ENCODE measurements at places on chromosomes 3 and 15.

DNA sequence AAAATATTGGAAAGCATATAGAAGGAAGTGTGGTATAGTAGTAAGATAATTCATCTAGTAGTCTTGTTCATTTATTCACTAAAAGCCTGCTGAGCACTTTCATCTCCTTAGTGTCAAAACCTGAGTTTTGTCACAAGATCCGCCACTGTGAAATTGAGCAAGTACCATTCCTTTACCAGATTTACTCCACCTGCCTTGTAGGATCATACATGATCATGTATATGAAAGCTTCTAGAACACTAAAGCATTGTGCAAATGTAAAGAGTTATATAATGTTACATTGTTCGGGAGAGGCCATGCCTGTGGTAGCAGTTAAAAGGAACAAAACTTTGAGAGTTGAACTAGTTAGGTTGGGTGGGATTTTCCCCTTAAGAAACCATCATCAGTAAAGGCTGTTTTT is 35.0 kb downstream of the UBE2E2 start:
- DNase-seq = no peak

DNA sequence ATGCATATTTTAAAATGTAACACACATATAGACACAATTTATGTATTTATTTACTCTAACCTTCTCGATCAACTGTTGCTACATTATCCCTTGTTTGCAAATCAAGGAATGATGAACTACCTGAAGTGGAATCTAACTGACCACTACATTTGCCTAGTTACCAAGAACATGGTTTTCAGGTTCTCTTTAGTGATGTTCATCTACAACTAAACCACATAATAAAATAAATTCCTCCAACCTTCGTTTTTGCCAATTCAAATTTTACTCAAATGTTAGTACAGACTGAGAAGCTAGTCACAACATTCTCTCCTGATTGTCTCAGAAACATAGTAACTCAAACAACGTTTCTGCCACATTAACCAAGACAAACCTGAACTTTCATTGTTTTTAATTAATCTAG is 521.9 kb downstream of the FOXP1 start:
- no peak for DNase-seq

- DNase-seq = no peak
Observed at GRCh38 chr3:95899911-95900310, 914.5 kb upstream of the EPHA6 start.

DNA sequence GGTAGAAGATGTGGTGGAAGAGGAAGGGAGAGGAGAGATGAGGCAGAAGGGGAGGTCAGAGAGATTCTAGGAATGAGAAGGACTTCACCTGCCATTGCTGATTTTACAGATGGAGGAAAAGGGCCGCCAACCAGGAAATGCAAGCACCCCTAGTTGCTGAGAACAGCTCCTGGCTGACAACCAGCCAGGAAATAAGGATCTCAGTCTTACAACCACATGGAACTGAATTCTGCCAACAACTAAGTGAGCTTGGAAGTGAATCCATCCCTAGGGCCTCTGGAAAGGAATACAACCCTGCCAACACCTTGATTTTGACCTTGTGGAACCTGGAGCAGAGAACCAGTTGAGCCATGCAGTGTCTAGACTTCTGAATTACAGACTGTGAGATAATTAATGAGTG is 86.6 kb downstream of the EDEM1 start:
- no peak for DNase-seq

DNA sequence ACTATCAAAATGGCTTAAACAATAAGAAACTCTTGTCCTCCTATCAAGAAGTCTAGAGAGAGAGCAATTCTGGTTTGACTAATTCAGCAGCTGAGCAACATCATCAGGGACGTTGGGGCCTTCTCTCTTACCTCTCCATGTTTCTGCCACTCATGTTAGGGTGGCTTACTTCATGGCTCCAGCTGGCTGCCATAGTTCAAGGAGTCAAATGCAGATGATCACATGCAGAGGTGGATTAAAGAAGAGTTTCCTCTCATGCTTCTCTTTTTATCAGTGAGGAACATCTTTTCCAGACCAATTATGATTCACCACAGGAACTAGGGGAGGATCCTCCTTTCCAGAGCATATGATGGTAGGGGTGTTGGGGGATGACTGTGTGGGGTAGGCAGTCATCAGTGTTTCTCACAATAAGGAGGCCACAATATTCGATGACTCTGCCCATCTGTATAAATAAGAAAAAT is 45.5 kb downstream of the NEK11 start:
- DNase-seq = no peak

DNA sequence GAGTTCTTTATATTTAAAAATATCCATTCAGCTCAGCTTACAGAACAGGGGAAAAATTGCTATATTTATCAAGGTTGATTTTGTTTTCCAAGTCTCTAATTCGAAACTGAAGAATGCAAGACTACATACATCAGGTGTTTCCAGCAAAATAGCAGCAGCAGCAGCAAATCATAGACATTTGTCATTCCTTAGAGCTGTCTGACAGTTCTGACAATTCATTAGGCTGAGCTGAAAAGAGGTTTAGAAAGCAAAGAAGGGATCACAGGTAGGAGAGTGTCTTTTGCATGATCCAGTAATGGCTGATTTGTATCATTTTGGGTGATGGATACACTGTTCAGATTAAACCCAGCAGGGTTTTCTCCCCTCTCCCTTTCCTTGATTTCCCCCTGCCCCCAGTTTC is 545.7 kb downstream of the MCTP2 start:
- DNase-seq = no peak

DNA sequence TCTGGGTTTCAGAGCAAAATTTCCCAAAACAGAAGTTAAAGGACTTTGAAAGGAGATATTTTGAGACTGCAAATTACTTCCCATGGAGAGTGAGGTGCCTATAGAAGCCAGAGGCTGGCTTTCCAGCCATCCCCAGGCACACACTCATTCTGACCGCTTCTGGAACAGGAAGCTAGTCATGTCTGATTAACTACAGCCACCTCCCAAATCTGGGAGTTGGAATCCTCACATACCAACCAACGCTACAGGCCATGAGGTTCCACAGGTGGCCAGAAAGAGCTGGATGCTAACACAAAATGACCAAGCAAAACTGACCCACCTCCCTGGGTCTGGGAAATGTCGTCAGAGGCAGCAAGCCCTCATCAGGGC is 87.2 kb downstream of the SNRK start:
- no peak for DNase-seq

DNA sequence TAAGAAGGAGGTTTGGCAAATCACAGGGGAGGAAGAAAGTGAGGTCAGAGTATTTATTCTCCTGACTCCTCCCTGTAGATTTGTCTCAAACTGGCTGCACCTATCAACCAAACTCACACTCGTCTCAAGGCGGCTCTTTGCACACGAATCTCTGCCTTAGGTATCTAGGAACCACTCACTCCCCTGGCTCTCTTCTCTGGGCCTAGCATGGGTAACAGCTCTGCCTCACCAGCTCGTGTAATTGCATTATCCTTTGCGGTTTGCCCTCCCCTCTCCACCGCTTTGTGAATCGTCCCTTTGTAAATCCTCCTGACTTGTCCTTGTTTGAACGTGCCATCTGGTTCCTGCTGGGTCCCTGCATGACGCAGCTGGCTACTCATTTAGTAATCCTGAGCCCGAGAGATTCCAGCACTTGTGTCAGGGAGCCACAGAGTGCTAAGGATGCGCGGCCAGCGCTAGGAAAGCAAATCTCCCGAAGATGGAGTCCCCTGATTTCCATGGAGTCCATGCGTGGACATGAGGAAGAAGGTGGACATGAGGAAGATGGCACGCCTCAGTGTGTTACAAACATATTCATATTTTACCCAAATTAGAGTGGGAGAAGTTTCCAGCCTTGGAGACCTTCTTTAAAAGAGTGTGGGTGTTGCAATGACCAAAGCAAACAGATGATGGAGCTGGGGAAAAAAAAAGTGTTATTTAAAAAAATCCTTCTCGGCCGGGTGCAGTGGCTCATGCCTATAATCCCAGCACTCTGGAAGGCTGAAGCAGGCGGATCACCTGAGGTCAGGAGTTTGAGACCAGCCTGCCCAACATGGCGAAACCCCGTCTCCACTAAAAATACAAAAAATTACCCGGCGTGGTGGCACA is 26.7 kb downstream of the NRROS start:
- DNase-seq = peak; percentile 97

DNA sequence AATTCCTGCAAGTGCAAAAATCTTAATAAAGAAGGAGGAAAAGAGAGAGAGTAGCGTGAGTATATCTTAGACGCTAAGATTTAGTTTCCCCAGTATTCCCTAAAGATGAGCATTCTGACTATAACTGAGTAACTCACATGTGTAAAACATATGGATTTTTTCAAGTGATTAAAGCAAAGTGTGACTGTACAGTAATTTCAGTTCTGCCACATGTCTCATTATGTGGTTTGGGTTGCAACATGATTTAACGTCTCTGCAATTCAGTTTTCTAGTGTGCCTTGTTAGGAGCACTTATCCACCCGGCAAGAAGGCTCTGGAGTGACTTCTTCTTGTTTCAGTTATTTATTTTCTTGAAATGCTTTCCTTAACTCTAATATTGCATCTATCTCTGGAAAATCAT is 514.1 kb downstream of the ROBO1 start:
- DNase-seq = no peak

GRCh38 chr3:184335661-184336546 is 1.5 kb upstream of the FAM131A start:
- peak; percentile 88 for DNase-seq

DNA sequence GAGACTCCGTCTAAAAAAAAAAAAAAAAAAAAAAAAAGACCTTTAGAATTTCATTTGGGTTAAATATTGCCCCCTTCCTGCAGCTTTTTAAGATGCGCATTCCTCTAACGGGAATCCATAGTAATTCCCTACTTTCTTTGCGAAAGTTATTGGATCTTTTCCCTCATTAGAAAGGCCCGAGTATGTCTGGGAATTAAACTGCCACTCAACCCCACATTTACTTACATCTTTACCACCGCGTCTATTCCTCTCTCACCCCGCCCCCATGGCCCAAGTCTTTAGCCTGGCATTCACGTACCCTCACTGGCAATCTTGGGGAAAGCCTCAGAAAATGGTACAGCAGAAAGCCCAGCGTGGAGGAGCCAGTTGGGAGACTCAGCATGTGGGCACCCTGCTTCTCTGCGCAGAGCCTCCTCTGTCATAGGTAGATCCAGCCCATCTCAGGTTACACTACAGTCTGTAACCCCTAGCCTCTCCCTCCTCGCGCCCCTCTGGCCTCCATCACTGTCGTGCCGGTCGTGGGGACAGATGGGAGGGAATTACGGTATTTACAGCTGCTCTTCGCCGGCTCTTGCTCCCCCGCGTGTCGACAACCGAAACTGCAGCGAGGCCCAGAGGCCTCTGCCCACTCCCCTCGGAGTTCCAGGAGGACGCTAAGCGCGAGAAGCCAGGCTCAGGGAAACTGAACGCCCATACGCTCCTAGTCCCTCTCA is 6.4 kb upstream of the ANKDD1A start:
- no peak for DNase-seq

DNA sequence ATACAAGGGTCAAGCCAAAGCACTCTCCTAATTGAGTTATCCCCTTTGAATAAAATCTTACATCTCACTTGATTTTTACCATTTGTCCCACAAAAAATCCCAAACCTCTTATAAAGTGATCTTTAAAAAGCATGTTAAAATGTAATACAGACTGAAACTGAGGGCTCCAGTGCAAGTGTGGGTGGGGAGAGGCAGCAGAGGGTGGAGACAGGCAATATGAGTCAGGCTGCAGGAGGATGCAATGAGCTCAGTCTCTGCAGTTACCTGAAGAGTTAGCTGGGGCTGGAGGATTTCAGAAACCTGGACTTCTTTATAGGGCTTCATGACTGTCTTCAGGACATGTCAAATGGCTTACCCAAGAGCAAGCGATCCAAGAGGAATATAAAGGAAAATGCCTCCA is 14.2 kb upstream of the COLQ start:
- DNase-seq = no peak

- DNase-seq = peak; percentile 28
Observed at GRCh38 chr3:123328851-123329635, 119.8 kb downstream of the ADCY5 start.

DNA sequence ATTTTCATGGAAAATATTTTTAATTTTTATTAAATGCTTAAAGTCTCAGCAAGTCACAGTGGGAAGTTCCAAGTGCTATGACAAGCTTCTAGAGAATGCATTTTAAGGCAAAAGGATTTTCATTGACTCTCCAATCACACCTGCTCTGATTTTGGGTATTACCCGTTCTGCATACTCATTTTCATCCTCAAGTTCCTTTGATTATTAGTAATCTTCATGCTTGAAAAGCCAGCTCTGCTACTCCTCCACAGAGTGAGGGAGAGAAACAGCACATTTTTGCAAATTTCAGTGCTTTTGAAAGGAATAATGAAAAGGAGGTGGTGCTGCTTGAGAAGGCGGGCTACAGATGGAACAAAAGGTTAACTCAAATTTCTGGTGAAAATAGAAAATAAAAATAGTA is 450.7 kb downstream of the NSUN3 start:
- no peak for DNase-seq

DNA sequence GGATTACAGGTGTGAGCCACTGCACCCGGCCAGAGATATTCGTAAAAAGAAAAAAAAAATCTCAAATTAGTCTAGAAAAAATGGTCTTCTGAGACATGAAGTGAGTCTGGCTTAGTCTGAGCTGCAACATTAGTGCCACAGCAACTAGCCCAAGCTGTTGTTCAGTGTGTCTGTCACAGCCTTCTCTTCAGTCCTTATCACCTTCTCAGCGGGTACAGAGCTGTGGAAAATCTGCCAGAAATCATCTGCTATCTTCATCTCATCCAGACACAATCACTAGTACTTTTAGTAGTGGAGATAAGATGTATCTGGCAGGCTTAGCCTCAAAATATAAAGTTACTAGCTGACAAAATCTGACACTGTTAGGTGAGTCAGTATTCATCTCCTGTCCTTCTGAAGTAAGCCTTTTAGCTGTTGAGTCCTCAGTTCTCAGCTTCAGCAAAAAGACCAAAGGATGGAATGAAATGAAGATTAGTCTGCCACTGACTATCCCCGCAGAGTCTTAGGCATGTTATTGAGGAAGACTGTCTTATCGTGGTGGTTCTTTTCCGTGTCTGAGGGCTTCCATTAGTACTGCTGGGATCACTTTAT is 120.5 kb upstream of the CGNL1 start:
- DNase-seq = no peak

GRCh38 chr3:158732856-158733200 is 571 bp upstream of the RARRES1 start:
- no peak for DNase-seq

GRCh38 chr15:63288778-63289378 is 11.5 kb downstream of the APH1B start:
- peak; percentile 13 for DNase-seq

DNA sequence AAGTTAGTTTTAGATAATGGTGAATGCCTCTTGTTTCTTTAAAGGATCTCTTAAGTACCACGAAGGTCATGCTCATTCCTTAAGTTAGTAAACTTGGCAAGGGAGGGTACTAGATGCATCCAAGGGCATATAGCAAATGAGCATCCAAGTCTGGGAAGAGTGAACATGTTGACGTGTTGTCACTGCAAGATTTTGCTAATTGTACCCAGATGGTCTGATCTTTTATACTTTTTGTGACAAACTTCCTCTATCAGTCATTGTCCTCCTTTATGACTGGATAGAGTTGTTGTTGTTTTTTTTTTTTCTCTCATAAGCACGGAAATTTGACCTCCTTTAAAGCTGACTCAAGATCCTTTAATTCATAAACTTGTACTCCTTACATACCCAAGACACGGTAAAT is 121.3 kb downstream of the CHST2 start:
- no peak for DNase-seq

GRCh38 chr15:68834346-68834745 is 13.7 kb upstream of the ANP32A start:
- DNase-seq = no peak
